Activated CD8-positive, alpha-beta memory T cell treated with anti-CD3 and anti-CD28 coated beads for 1 hour (primary cell): ENCODE measurements at places on chromosomes 3 and 15.

DNA sequence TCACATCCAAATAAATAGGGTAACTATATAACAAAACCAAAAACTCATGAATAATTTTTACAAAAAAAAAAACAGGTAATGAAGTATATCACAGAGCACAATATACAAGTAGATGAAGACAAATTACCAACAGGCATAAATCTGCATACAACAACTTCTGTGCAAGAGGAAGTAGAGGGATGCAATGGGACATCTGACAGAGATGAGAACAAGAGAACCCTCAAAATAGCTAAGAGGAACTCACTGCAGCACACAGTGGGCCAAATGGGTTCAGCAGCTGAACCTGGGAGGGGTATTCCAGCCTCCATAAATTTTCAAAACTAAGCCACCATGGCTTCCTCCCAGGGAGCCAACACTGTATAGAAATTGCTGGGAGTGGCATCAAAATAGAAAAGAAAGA, 9.6 kb upstream of the BTLA start:
- DNase-seq, result no peak

GRCh38 chr3:184337399-184337714, at the start of gene FAM131A:
Gene FAM131A, plus strand, starts transcription at chr3:184337600. Its CDS starts 31 bp downstream, at chr3:184337631.
- DNase-seq, result no peak

- no peak for DNase-seq
Measured at GRCh38 chr15:83713242-83713641, 59.3 kb downstream of the ADAMTSL3 start.

GRCh38 chr3:5258526-5258925, 71.0 kb downstream of the EDEM1 start:
- no peak for DNase-seq

DNA sequence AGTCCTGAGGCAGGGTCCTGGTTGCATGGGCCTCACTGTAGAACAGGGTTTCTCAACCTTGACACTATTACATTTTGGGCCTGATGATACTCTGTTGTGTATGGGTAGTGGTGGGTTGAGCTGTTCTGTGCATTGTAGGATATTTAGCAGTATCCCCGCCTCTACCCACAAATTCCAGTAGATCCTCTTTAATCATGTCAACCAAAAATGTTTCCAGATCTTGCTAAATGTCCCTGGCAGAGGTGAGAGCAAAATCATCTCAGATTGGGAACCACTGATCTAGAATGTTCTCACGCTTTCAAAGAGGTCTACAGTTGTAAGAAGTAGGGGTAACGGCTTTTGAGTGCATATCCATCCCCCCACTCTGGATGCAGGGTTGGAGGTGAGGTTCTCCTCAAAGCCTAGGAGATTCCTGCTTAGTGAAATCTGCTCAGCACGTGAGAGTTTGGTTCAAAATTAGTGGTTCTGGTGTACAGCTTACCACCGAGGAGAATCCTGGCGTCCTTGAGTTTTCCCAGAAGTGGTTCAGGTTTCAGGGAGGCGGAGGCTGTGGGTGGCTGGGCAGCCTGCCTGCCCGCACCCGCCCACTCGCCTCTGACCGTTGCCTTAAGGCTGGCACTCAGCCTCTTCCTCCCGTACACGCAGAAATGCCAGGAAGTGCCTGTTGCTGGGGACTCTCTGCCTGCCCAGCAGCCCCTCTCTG, 5.3 kb downstream of the ACVR2B start:
- no peak for DNase-seq

GRCh38 chr15:67501836-67502461, 19.0 kb upstream of the C15orf61 start:
- DNase-seq, result no peak
